Liver (tissue), 10 donors: ENCODE measurements at places on chromosomes 3 and 15. TPM values are rescaled to one million over a fixed set of nuclear protein-coding genes. Genes with fewer than 3 reads are reported as not detected.

- no peak overlapping the region for H3K27ac ChIP-seq
- no peak overlapping the region for H3K4me3 ChIP-seq
- no peaks in the 10 kb centered on the region for H3K36me3 ChIP-seq
- no peaks in the 10 kb centered on the region for H3K4me1 ChIP-seq
These were observed 22.1 kb upstream of the CRBN start for GRCh38 chr3:3201611-3202010.

Gene MESP1
- 1.2 TPM for polyA plus RNA-seq

Gene CAMK1
- 16.0 TPM for polyA plus RNA-seq

DNA sequence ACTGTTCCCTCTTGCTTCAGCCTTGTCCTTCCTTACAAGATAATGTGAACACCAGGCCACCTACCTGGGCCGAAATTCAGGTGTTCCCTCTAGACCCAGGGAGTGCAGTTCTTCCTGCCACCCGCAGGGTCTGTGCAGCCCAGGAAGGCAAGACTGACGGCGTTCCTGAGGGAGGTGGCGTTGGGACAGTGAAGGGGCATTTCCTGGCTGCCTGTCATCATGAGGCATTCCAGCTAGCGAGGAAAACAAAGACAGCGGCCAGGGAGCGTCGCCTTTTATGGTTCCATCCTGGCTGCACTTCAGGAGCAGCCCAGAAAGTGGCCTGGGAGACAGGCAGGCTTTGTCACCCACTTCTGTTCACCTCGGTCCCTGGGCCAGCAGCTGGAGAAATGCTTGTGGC, 84.8 kb upstream of the WNT5A start:
- no peaks in the 10 kb centered on the region for H3K27me3 ChIP-seq
- H3K4me1 ChIP-seq = no peaks in the 10 kb centered on the region
- no peak overlapping the region for H3K4me3 ChIP-seq
- DNase-seq = no peak
- no peak overlapping the region for H3K27ac ChIP-seq
- no peaks in the 10 kb centered on the region for H3K36me3 ChIP-seq

DNA sequence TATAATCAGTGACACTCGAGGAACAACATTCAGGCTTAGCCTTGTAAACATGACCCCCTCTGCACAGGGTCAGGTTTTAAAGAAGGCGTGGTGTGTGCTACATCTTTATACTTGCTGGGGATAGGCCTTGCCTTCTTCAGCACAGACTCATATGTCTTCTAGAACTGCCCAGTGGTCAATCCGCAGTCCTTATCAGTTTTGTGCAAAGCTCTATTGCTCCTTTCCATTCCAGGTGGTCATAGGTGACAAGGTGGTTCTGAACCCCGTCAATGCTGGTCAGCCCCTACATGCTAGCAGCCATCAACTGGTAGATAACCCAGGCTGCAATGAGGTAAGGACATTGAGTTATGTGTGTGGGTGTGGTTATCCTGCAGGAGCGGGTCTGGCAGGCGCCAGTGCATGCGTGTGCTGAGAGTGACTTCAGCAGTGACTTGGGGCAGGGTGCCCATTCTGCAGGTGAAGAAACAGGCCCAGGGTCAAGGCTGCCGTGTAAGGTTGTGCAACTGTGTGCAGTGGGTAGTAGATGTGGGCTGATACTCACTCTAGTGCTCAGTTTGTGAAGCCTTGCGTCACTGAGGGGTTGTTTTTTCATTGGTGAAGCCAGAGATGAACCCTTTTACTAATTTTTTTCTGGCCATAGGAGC, 150.9 kb downstream of the ITPR1 start:
- no peak overlapping the region for H3K27ac ChIP-seq
- H3K4me1 ChIP-seq = no peaks in the 10 kb centered on the region
- no peak overlapping the region for H3K4me3 ChIP-seq
- no peaks in the 10 kb centered on the region for H3K27me3 ChIP-seq
- H3K36me3 ChIP-seq = peaks cover 5% of the 10 kb centered on the region
